Left renal cortex interstitium (tissue), 4 donors: ENCODE measurements at places on chromosomes 12 and 14. TPM values are rescaled to one million over a fixed set of nuclear protein-coding genes. Genes with fewer than 3 reads are reported as not detected.

The MYBPC1 gene
- 0.33 TPM for polyA plus RNA-seq

The CD69 gene
- 3.7 TPM for polyA plus RNA-seq

The TMEM52B gene
- 169 TPM for polyA plus RNA-seq

The TSPAN8 gene
- 27.4 TPM for polyA plus RNA-seq

The OS9 gene
- 207 TPM for polyA plus RNA-seq

The WNT1 gene
- polyA plus RNA-seq = not detected

The TOGARAM1 gene
- 40.1 TPM for polyA plus RNA-seq

The OR11H6 gene
- polyA plus RNA-seq = not detected

The COX8C gene
- polyA plus RNA-seq = 0.35 TPM

The TAS2R14 gene
- 3.7 TPM for polyA plus RNA-seq

The STON2 gene
- polyA plus RNA-seq = 45.0 TPM

The MDGA2 gene
- polyA plus RNA-seq = 2.1 TPM

The APAF1 gene
- polyA plus RNA-seq = 41.2 TPM

The A2M gene
- 186 TPM for polyA plus RNA-seq

The FAM186B gene
- polyA plus RNA-seq = 0.97 TPM

The ANO4 gene
- 1.2 TPM for polyA plus RNA-seq

The BCL11B gene
- polyA plus RNA-seq = 2.8 TPM

The ALDH1L2 gene
- 0.72 TPM for polyA plus RNA-seq

The TSPAN11 gene
- 4.1 TPM for polyA plus RNA-seq

The PAPLN gene
- polyA plus RNA-seq = 18.7 TPM

The CLEC2A gene
- polyA plus RNA-seq = not detected

The BDKRB2 gene
- polyA plus RNA-seq = 3.4 TPM

The SLC10A1 gene
- polyA plus RNA-seq = not detected

The SDS gene
- polyA plus RNA-seq = 0.38 TPM

The ADAMTS20 gene
- polyA plus RNA-seq = 0.64 TPM

The CCNB1IP1 gene
- 109 TPM for polyA plus RNA-seq
